Transverse colon (tissue), 4 donors: ENCODE measurements at places on chromosomes 5 and 9. TPM values are rescaled to one million over a fixed set of nuclear protein-coding genes. Genes with fewer than 3 reads are reported as not detected.

AGGF1 gene
- 31.1 TPM for total RNA-seq

- peaks cover 31% of the 10 kb centered on the region for H3K4me1 ChIP-seq
- DNase-seq, result no peak
- no peaks in the 10 kb centered on the region for H3K27me3 ChIP-seq
- H3K4me3 ChIP-seq, result peak overlapping the region; percentile 91
- H3K27ac ChIP-seq, result peak overlapping the region; percentile 91
Observed at GRCh38 chr9:20684875-20685696, 1.0 kb downstream of the FOCAD start.

- H3K4me3 ChIP-seq, result no peak overlapping the region
- H3K4me1 ChIP-seq, result no peaks in the 10 kb centered on the region
- H3K36me3 ChIP-seq, result no peaks in the 10 kb centered on the region
- H3K27me3 ChIP-seq, result no peaks in the 10 kb centered on the region
Observed at GRCh38 chr5:109921735-109922380, 232.1 kb downstream of the MAN2A1 start.

DNA sequence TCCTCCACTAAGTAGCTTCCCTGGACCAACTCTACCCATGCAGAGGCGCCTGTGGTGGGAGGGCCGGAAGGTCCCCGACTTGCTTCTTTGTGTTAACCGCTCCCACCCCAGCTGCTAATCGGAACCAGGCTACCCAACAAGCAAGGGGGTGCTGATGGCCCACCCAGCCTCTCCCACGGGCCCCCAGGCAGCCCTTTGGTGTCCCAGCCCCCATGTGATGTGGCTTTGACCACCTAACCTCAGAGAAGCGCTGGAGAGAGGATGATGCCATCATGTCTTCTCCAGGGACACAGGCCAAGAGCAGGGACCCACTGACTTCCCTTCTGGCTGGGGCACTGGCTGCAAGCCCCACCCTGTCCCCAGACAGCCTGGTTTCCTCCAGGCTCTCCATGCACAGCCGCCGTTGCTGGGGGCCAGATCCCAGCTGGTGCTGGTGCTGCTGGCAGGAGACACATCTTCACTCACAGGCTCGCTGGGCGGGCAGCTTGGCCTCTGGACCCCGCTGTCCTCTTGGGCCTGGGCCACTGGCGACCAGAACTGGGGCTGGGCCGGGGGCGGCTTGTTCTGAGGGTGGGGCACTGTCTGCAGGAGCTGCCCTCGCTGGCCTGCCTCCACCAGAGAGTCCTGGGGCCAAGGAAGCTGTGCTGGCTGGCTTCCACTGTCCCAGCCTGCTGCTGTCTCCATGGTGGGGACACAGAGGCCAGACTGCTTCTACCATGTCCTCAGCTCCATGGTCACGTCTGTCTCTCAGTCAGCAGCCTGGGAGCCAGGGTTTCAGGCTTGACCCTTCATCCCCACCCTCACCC lies 27.8 kb downstream of the LAMC3 start:
- H3K27ac ChIP-seq, result no peak overlapping the region
- no peak overlapping the region for H3K4me3 ChIP-seq
- H3K36me3 ChIP-seq, result no peaks in the 10 kb centered on the region
- DNase-seq, result no peak
- H3K4me1 ChIP-seq, result peaks cover 15% of the 10 kb centered on the region
- no peaks in the 10 kb centered on the region for H3K27me3 ChIP-seq

DNA sequence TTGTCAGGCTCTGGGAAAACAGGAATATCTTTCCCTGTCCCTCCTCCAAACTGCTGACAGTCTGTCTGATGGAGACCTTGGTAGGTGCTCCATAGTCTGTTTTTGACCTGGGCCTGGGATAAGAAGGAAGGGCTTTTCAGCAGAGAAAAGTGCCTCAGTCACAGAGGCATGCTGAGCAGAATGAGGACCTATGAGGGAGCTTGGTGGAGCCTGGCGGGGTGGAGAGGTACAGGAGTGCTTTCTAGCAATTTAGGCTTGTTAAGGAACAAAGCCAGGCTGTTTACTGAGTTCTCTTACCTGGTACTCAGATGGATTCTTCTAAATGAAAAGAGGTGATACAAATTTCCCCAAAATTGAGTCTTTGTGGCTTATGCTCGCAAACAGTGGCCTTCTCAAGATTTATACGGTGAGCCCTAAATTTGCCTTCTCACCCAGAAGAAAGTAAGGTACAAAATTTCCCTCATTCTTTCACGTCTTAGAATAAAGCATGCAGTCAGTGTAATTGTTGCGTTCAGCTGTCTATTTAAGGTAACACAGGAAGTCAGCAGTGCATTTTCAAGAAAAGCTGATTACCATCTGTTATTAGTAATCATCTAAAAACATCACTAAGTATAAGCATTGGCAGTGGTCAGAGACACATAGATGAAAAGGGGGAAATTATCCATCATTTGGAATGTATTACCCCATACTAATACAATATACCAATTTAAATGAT lies 28.6 kb upstream of the IL13 start:
- H3K36me3 ChIP-seq, result no peaks in the 10 kb centered on the region
- no peak for DNase-seq

DNA sequence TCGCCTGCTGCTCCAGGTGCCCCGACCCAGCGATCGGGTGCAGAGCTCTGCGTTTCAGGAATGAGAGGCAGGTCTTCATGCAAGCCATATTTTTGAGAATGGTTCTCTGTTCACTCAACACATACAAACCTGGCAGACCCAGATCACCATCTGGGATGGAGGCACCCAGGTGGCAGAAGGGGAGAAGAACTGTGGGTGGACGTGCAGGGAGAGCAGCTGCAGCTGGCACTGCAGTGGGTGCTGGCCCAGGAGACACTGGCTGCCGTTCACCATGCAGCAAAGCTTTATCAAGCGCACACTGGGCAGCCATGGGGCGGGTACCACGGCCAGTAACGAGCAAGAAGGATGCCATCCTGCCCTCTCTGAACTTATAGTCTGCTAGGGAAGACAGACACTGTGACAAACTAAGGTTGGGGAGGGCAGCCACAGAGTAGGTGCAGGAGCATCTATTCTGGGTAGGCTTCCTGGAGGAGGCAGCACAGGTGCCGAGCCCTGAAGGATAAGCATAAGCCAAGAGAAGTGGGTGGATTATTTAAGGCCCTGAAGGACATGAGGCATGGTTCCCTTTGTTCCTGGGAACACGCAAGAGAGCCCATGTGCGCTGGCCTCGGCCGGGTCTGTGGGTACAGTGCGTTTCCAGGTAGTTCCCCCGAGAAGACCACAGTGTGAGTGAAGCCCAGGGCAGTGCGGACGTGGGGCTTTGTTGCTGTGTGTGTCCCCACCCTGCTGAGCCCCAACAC lies 46.2 kb upstream of the FCN2 start:
- H3K27me3 ChIP-seq, result no peaks in the 10 kb centered on the region
- H3K36me3 ChIP-seq, result no peaks in the 10 kb centered on the region
- DNase-seq, result no peak
- no peak overlapping the region for H3K27ac ChIP-seq
- H3K4me1 ChIP-seq, result no peaks in the 10 kb centered on the region

- H3K4me1 ChIP-seq, result peaks cover 4% of the 10 kb centered on the region
- no peak overlapping the region for H3K27ac ChIP-seq
- DNase-seq, result no peak
Observed at GRCh38 chr5:142959683-142960657, 189.8 kb downstream of the ARHGAP26 start.

- DNase-seq, result no peak
- H3K4me3 ChIP-seq, result no peak overlapping the region
- no peak overlapping the region for H3K27ac ChIP-seq
Observed at GRCh38 chr5:61597684-61598083, 265.6 kb downstream of the ZSWIM6 start.

DNA sequence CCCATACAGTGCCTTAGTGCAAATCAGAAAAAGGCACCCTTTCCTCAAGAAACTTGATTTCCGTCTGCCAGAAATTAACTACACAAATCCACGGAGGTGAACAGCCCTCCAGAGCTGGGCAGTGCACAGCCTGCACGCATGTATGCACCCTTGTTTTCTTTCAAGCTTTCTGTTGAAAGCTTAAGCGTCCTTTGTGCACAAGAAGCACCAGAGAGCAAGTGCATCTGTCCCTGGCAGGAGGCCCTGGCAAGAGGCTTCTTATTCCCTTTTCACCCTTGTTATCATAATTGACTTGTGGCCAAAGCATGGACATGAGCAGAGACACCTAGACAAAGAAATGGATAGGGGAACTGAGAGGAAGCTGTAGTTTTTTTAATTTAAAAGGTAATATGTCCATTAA lies 47.4 kb upstream of the ATG10 start:
- H3K27ac ChIP-seq, result no peak overlapping the region
- DNase-seq, result no peak
- H3K4me3 ChIP-seq, result no peak overlapping the region
- no peaks in the 10 kb centered on the region for H3K4me1 ChIP-seq
- no peaks in the 10 kb centered on the region for H3K27me3 ChIP-seq

PCDHB16 gene
- 0.20 TPM for total RNA-seq

FOXD4 gene
- not detected for total RNA-seq

GRCh38 chr5:93892481-93892880 lies 151.1 kb upstream of the POU5F2 start:
- H3K27me3 ChIP-seq, result no peaks in the 10 kb centered on the region
- no peak overlapping the region for H3K4me3 ChIP-seq
- no peak overlapping the region for H3K27ac ChIP-seq
- H3K36me3 ChIP-seq, result no peaks in the 10 kb centered on the region
- H3K4me1 ChIP-seq, result peaks cover 10% of the 10 kb centered on the region

- no peaks in the 10 kb centered on the region for H3K4me1 ChIP-seq
- DNase-seq, result no peak
- H3K27ac ChIP-seq, result no peak overlapping the region
- no peak overlapping the region for H3K4me3 ChIP-seq
- H3K36me3 ChIP-seq, result no peaks in the 10 kb centered on the region
- H3K27me3 ChIP-seq, result no peaks in the 10 kb centered on the region
Observed at GRCh38 chr5:123441408-123441807, 18.2 kb upstream of the CEP120 start.

- H3K27me3 ChIP-seq, result no peaks in the 10 kb centered on the region
- H3K4me3 ChIP-seq, result no peak overlapping the region
- peak; percentile 7 for DNase-seq
- no peaks in the 10 kb centered on the region for H3K4me1 ChIP-seq
- no peak overlapping the region for H3K27ac ChIP-seq
- no peaks in the 10 kb centered on the region for H3K36me3 ChIP-seq
Observed at GRCh38 chr5:174837919-174838902, 113.8 kb downstream of the MSX2 start.

DNA sequence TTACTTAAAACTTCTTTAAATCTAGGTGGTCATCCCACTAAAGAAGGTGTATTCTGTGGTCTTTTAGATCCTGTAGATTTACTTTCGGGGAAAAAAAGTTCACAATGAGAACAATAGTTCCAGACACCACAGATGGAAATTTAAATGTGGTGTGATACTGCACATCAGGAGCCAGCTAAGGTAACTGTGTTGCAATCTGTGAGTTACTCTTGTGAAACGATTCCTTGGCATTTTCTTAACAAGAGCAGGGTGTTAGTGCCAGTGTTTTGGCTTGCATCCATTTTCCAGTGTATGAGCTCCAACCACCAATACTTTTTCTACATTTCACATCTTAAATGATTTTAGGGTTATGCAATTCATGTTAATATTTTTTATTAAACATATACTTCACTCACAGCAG lies 674.5 kb downstream of the CETN3 start:
- no peak for DNase-seq
- H3K36me3 ChIP-seq, result no peaks in the 10 kb centered on the region
- no peak overlapping the region for H3K27ac ChIP-seq
- H3K4me3 ChIP-seq, result no peak overlapping the region

GRCh38 chr5:15682566-15682965 lies 182.6 kb downstream of the FBXL7 start:
- no peaks in the 10 kb centered on the region for H3K27me3 ChIP-seq
- peaks cover 8% of the 10 kb centered on the region for H3K4me1 ChIP-seq
- no peak for DNase-seq
- no peaks in the 10 kb centered on the region for H3K36me3 ChIP-seq

GRCh38 chr9:133225171-133226011 lies 16.3 kb upstream of the OBP2B start:
- H3K4me1 ChIP-seq, result no peaks in the 10 kb centered on the region
- no peaks in the 10 kb centered on the region for H3K36me3 ChIP-seq
- DNase-seq, result no peak
- no peak overlapping the region for H3K4me3 ChIP-seq

DNA sequence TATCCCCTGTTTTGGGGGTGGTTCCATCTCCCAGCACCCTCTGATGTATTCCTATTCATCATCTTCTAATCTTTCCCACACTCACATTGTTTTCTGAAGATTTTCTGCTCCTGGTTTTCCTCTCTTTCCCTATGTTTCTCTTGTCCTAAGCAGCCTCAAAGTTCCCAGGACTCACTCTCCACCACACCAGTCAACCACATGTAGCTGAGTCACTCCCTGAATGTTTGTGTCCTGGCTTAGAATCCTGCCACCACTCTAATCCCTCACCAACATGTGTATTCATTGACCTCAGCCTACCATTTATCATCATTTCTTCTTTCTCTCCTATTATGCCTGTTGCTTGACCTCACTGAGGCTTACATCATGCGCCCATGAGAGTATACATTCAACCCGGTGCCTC lies 282.4 kb upstream of the ADAMTS16 start:
- no peak for DNase-seq
- no peaks in the 10 kb centered on the region for H3K27me3 ChIP-seq
- no peak overlapping the region for H3K4me3 ChIP-seq
- no peaks in the 10 kb centered on the region for H3K36me3 ChIP-seq
- no peaks in the 10 kb centered on the region for H3K4me1 ChIP-seq

ADGRV1 gene
- total RNA-seq, result 37.0 TPM

FAM120A gene
- total RNA-seq, result 191 TPM

DNA sequence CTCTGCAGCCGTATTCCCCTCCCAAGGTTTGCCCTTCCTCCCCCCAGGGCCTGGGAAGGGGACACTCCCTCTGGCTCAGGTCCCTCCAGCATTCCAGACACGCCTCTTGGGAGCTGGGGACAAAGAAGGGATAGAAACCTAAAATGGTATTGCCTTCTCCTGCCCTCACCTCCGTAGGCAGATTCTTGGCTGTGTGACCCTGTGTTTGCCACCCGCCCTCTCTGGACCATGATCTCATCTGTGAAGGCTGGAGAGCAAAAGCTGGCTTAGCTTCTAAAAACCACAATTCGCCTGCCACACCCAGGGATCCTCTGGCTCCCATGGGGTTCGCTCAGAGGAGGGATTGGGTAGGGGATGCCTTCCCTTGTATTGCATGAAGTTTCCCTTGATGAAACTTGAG lies 7.7 kb downstream of the AQP3 start:
- no peaks in the 10 kb centered on the region for H3K4me1 ChIP-seq
- H3K36me3 ChIP-seq, result no peaks in the 10 kb centered on the region
- no peak for DNase-seq
- no peak overlapping the region for H3K4me3 ChIP-seq
- H3K27ac ChIP-seq, result no peak overlapping the region
- no peaks in the 10 kb centered on the region for H3K27me3 ChIP-seq

- no peaks in the 10 kb centered on the region for H3K27me3 ChIP-seq
- H3K27ac ChIP-seq, result no peak overlapping the region
- no peaks in the 10 kb centered on the region for H3K36me3 ChIP-seq
- H3K4me3 ChIP-seq, result no peak overlapping the region
- DNase-seq, result no peak
- H3K4me1 ChIP-seq, result no peaks in the 10 kb centered on the region
Observed at GRCh38 chr9:3136230-3136629, 292.3 kb upstream of the PUM3 start.

- peaks cover 6% of the 10 kb centered on the region for H3K4me1 ChIP-seq
- H3K36me3 ChIP-seq, result no peaks in the 10 kb centered on the region
- H3K27me3 ChIP-seq, result no peaks in the 10 kb centered on the region
Observed at GRCh38 chr9:92754091-92754745, 10.4 kb downstream of the BICD2 start.

GRCh38 chr5:57863661-57864060 lies 381.1 kb upstream of the ACTBL2 start:
- H3K27ac ChIP-seq, result no peak overlapping the region
- no peak for DNase-seq
- H3K36me3 ChIP-seq, result no peaks in the 10 kb centered on the region
- no peak overlapping the region for H3K4me3 ChIP-seq

TUBB4B gene
- 390 TPM for total RNA-seq

PCDHGC4 gene
- total RNA-seq, result 1.8 TPM
